NCI-H1092 (cell line): ENCODE measurements at places on chromosomes 5 and 9.

- no peak for DNase-seq
Observed at GRCh38 chr9:119453490-119453911, 84.3 kb upstream of the BRINP1 start.

GRCh38 chr5:140882591-140882899, 621 bp downstream of the PCDHA13 start:
- DNase-seq, result no peak

- no peak for DNase-seq
Observed at GRCh38 chr5:135564331-135564730, 14.5 kb downstream of the CXCL14 start.

- no peak for DNase-seq
Observed at GRCh38 chr5:112643339-112643971, 94.2 kb upstream of the APC start.

DNA sequence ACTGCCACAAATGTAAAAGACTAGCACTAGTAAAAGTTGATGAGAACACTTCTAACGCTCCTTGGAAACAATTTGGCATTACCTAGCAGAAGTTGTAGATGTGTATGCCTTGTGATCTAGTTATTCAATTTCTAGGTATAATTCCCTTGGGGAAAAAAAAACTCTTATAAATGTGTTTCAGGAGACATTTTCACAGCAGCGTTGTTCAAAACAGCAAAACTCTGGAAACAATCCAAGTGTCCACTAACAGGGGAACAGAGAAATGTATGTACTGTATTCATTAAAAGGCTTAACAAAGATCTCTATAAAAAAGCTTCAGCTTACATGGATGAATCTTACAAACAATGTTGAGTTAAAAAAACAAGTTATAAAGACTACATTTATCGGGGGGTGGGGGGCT, 30.4 kb downstream of the NR3C1 start:
- no peak for DNase-seq

DNA sequence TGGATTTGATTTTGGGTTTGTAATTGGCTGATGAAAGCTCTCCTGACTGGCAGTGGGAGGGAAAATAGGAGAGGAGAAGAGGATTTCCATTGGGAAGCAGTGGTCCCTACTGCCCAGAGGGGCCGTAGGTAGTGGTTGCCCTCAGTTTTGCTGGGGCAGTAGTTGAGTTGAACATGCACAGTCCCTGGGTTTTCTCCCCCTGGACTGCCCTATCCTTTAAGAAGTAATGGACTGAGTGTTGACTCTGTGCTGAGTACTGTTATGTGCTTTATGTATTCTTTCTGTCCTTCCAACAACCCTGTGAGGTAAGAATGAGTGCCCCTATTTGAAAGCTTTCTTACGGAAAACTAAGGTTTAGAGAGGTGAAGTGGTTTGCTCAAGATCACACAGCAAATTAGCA, 111.2 kb upstream of the RPS23 start:
- no peak for DNase-seq

DNA sequence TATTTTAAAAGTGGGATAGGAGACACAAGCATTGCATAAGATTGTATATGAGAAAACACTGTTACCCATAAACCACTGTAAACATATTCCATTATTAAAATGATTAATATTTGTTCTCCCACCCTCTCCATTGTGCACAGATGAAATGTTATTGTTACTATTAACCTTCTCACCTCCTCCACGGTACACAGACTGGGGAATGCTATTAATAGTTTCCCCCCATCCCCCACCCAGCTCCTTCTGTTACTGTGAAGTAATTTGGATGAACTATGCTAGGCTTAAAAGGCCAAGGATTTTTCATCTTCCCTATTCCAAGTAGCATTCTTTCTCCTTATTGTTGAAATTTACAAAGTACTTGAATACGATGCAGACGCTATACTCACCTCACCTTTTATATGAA, 91.4 kb downstream of the JAKMIP2 start:
- DNase-seq, result no peak

- no peak for DNase-seq
Observed at GRCh38 chr5:5154733-5155132, 14.6 kb downstream of the ADAMTS16 start.

DNA sequence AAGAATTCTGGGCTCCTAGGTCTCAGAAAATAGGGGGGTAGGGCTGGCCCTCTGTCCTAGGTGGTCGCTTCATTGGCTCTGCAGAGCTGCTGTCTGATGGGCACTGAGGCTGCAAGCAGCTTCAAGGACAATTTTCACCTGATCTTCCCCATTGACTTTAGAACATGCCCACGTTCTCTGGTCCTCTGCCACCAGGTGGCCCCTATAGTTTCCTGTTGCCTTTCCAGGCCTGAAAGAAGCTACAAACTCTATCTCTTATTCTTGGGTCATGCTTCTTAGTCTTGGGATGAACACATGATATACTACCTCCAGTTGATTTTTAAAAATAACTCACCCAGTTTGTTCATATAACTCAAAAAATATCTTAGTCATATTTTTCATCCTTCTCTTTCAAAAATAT, 26.3 kb downstream of the SPZ1 start:
- no peak for DNase-seq

GRCh38 chr5:126358525-126358924, 64.7 kb upstream of the GRAMD2B start:
- no peak for DNase-seq

- no peak for DNase-seq
Observed at GRCh38 chr9:5958273-5958672, 57.2 kb downstream of the RANBP6 start.

DNA sequence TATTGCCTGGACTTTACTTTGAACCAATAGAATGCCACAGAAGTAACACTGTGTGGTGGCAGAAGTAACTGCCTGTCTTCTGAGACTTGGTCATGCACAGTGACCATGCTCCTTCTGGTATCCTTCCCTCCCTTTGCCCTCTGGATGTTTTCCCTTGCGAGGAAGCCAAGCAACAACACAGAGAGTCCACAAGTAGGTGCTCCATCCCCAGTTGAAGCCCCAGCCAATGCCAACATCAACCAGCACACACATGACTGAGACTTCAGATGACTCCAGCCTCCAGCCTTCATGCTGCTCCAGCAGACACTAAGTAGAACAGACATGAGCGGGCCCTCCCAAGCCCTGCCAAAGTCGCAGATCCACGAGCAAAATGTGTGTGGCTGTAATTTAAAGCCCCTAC, 129.6 kb downstream of the EPB41L4A start:
- no peak for DNase-seq

GRCh38 chr9:117034866-117035265, 347.8 kb downstream of the TRIM32 start:
- DNase-seq, result no peak

- DNase-seq, result no peak
Observed at GRCh38 chr5:67009028-67009427, 187.6 kb downstream of the CD180 start.

DNA sequence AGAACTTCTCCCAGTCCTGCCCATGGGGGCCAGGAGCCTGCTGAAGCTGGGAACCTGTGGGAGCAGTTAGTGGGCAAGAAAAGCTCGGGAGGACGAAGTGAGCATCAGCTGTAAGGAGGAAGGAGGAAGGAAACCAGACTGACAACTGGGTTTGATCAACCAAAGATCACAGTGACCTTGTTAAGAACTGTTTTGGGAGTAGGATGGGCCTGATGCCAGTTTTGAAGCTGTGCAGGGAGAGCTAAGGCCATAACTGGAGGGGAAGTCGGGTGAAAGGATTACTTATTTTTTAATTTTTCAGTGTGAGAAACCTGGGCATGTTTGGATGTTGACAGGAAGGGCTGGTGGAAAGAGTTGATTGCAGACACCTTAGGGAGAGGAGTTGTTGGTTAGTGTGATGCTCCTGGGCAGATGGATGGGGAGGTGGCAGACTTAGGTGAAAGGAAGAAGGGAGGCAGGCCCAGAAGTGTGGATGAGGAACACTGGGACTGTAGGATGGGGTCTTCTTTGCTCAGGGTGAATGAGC, 58.3 kb upstream of the KLF4 start:
- DNase-seq, result no peak

- no peak for DNase-seq
Observed at GRCh38 chr5:103804711-103805110, 242.1 kb upstream of the NUDT12 start.

- no peak for DNase-seq
Observed at GRCh38 chr9:120374239-120374638, 205.7 kb downstream of the CDK5RAP2 start.

DNA sequence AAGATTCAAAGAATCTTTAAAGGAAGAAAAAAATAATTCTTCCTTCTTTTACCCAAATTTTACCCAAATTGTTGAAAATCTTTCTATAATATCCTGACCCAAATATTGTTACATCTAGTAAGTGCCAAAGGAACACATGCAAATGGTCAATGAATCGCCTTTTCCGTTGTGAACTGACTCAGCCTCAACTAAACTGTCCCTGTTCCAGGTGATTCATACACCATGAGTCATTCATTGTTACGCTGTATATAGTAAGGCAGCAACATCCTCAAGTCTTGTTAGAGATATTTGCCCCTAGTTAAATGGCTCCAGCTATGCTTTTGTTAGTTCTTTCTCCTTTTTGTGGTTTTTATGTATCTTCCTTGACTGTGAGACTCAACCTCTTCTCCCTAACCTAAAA, 9.7 kb downstream of the PTGER4 start:
- no peak for DNase-seq

- no peak for DNase-seq
Observed at GRCh38 chr9:89407070-89407469, 88.8 kb downstream of the SECISBP2 start.

- DNase-seq, result peak; percentile 47
Observed at GRCh38 chr5:2038321-2039179, 155.8 kb upstream of the IRX4 start.

DNA sequence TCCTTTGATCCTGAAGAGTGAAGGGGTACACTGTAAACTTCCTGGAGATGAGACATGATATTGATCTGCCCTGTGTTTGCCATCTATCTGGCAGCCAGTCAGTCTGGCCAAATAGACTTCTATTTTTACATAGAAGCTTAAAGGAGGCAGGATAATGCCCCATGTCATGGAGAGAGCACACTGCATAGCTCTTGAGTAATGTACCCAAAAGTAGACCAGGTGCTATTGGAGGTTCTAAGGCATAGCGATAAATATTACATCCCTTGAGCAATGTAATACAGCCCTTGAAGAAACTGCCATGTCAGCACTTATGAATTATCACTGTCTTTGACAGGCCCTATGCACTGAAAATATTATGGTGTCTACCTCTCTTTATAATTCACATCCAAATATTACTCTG, 131.8 kb downstream of the GHR start:
- DNase-seq, result no peak

- peak; percentile 72 for DNase-seq
Observed at GRCh38 chr5:80082731-80083100, 47.6 kb downstream of the THBS4 start.

DNA sequence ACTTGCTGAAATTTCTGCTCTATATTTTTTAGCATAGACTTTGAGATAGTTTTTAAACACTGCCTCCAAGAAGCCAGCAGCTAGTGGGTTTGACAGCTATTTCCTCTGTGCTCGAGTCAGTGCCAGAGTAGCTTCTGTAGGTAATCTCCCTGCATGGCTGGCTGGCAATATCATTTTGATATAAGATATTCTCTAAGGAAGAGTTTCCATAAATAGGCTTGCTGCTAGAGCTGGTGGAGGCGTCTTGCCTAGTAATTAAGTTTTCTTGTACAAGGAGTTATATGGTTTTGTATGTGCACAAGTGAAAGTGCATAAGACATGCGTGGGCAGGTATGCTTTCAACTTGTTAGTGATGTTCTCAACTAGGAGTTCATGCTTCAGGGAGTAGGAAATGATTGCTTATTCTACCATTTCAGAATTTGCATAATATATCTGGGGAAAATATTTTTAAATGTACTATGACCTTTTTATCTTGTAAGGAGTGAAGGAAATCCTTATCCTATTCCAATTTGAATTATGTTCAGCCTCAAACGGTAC, 74.1 kb upstream of the CCL21 start:
- no peak for DNase-seq

- DNase-seq, result no peak
Observed at GRCh38 chr9:4572184-4572826, 82.0 kb downstream of the SLC1A1 start.

- no peak for DNase-seq
Observed at GRCh38 chr5:168670881-168671575, 91.9 kb upstream of the PANK3 start.
